ENCODE measurements at places on chromosomes 16 and 17. TPM values are rescaled to one million over a fixed set of nuclear protein-coding genes. Genes with fewer than 3 reads are reported as not detected.

DNA sequence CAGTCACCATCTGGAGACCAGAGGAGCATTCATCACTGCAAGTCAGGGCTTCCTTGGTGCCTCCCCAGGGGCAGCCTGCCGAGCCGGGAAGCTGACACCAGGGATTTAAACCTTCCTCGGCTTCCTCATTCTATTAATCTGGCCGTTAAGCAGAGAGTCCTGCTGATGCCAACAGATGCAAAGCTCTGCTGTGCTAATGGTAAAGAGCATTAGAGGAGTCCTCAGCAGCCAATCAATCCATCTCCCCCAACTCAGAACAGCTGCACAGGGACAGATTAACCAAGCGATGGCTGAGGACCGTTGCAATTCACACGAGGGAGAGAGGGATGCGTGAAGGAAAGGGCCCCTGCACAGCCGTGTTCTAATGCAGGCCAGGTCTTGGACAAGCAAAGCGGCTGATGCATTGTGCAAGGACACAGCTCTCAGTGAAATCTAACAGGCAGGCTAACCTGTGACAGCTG, 116.6 kb downstream of the XYLT1 start:
- H3K27ac ChIP-seq = no peak overlapping the region
- no peak overlapping the region for H3K4me3 ChIP-seq
- no peaks in the 10 kb centered on the region for H3K27me3 ChIP-seq
- H3K36me3 ChIP-seq = peaks cover 3% of the 10 kb centered on the region

DNA sequence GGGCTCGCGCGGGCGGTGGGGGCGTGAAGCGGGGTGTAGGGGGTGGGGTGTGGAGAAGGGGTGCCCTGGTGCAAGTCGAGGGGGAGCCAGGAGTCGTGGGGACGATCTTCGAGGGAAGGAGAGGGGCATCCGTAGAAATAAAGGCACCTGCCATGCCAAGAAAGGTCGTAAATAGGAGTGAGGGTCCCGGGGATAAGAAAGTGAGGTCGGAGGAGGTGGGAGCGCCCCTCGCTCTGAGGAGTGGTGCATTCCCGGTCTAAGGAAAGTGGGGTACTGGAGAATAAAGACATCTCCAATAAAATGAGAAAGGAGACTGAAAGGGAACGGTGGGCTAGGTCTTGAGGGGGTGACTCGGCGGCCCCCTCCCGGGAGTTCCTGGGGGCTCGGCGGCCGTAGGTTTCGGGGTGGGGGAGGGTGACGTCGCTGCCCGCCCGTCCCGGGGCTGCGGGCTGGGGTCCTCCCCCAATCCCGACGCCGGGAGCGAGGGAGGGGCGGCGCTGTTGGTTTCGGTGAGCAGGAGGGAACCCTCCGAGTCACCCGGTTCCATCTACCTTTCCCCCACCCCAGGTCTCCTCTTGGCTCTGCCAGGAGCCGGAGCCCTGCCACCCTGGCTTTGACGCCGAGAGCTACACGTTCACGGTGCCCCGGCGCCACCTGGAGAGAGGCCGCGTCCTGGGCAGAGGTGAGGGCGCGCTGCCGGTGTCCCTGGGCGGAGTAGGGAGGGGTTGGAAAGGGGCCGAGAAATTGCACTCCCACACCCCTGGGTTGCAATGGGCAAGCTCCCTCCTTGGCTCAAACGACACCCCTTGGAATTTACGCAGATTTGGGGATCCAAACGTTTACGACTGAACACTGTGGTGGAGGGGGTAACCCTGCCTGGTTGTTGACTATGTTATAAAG, 888 bp downstream of the CDH1 start:
- H3K36me3 ChIP-seq = no peaks in the 10 kb centered on the region
- peaks cover 54% of the 10 kb centered on the region for H3K27me3 ChIP-seq
- DNase-seq = peak; percentile 13
- H3K4me3 ChIP-seq = peak overlapping the region; percentile 54
- H3K4me1 ChIP-seq = peaks cover 7% of the 10 kb centered on the region

The ASPA gene
- not detected for total RNA-seq

- peaks cover 86% of the 10 kb centered on the region for H3K4me1 ChIP-seq
- peak overlapping the region; percentile 85 for H3K27ac ChIP-seq
- peaks cover 19% of the 10 kb centered on the region for H3K36me3 ChIP-seq
- H3K27me3 ChIP-seq = no peaks in the 10 kb centered on the region
These were observed 105.7 kb downstream of the PITPNC1 start for GRCh38 chr17:67482764-67483163.

The USP43 gene
- 0.40 TPM for total RNA-seq

DNA sequence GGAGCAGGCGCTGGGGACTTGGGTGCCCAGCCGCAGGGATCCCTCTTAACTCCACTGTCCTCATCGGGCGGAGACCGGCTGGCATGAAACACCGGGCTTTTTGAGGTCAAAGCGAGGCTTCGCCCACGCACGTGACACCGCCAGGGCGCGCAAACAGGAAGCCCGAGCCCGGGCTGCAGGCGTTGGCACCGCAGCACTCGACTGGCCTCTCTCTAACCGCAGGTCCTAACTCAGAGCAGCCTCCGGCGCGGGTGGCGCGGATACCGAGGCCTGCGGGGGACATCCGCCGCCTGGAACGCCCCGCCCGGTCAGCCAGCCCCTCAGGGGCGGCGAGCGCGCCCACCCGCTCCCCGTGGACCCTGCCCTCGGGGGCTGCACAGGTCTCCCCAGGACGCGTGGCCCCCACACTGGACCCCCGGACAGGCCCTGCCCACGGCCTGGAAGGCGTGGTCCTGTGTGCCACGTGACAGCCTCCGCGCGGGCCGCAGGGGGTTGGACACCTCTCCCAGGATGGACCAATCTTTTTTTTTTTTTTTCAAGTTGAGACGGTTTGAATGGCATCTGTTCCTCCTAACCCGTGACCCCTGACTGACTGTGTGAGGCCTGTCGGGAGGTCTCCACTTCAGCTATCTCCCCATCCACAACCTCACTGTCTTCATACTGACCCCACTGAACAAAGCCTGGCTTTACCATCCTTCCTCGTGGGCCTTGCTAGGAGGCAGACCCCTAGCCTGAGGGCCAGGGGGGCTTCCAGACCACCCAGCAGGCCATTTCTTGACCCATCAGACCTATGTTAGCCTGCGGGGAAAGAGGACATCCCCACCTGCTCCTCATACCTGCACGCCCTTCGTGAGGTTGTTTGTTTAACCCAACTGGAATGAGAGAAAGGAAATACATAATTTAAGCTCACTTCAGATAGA, 8.4 kb upstream of the SLC47A2 start:
- no peaks in the 10 kb centered on the region for H3K36me3 ChIP-seq
- DNase-seq = peak; percentile 56
- no peaks in the 10 kb centered on the region for H3K27me3 ChIP-seq

DNA sequence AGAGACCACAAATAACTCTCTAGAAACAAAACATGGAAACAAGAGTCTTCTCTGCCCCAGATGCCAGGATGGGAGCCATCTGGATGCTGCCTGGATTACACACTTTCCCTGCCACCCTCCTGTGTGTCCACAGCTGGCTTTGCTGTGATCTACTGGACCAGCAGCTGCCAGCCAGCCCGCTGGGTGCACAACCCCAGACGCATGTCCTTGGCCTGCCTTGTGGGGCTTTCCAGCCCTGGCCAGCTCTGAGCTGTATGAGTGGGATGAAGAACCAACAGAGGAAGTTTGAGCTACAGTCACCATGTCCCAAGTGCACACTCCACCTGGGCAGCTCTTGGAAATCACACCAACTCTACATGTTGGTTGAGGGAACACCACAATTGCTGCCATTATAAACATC, 57.0 kb upstream of the TNRC6C start:
- H3K27me3 ChIP-seq = no peaks in the 10 kb centered on the region
- DNase-seq = no peak
- H3K4me1 ChIP-seq = peaks cover 9% of the 10 kb centered on the region
- no peak overlapping the region for H3K27ac ChIP-seq

The ZNF75A gene
- total RNA-seq = 35.5 TPM

DNA sequence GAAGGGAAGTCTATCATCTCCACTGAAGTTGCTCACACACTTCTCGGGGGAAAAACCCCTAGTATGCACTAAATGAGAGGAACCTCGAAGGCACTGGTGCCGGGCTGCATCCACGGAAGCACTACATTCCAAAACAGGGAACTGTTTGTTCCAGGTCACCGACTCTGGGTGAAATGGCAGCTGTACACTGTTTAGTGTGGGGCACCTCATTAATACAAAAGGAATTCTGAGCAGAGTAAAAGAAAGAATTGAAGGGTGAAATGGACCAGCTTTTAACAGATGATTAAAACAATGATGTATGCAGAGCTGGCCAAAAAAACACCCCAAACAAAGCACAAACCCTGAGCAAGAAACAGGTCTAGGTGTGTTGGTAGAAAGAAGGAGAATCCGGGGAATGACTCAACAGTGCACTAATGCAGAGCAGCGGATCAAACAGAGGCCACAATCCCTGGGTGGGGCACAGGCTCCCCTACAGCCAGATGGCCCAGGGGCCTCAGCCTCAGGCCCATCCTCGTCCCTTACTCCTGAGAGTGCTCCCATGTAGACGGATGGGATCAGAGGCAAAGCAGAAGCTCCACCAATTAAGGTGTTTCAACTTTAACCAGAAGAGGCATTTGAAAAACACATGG, 161.5 kb downstream of the ZFHX3 start:
- H3K27me3 ChIP-seq = no peaks in the 10 kb centered on the region
- H3K36me3 ChIP-seq = no peaks in the 10 kb centered on the region
- no peak for DNase-seq
- no peaks in the 10 kb centered on the region for H3K4me1 ChIP-seq
- H3K27ac ChIP-seq = no peak overlapping the region

The SYT17 gene
- 0.14 TPM for total RNA-seq

- H3K4me1 ChIP-seq = no peaks in the 10 kb centered on the region
- H3K4me3 ChIP-seq = no peak overlapping the region
- no peak overlapping the region for H3K27ac ChIP-seq
- peaks cover 6% of the 10 kb centered on the region for H3K27me3 ChIP-seq
These were observed 282.2 kb upstream of the CDH5 start for GRCh38 chr16:66084306-66084705.

DNA sequence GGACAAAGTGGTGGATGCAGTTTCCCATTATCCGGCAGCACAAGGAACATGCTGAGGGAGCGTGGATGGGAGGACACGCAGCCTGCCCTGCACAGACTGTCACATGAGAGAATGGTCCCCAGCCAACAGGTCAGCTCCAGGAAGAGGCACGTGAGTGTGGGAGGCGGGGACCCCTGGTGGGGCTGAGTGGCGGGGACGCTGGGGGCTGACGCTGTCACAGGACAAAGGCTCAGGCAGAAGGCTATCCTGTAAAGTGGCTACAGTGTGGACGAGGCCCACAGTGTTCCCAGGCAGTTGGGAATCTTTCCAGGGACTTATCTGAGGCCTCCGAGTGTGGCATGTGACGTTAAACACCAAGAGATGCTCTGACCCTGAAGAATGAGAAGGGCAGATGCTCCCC, 30.4 kb downstream of the MBTPS1 start:
- H3K27me3 ChIP-seq = no peaks in the 10 kb centered on the region
- no peak for DNase-seq
- H3K27ac ChIP-seq = peak overlapping the region; percentile 0
- peaks cover 37% of the 10 kb centered on the region for H3K4me1 ChIP-seq
- peaks cover 32% of the 10 kb centered on the region for H3K36me3 ChIP-seq

- H3K4me1 ChIP-seq = no peaks in the 10 kb centered on the region
- no peak overlapping the region for H3K4me3 ChIP-seq
- H3K27me3 ChIP-seq = no peaks in the 10 kb centered on the region
- no peak for DNase-seq
- no peak overlapping the region for H3K27ac ChIP-seq
- no peaks in the 10 kb centered on the region for H3K36me3 ChIP-seq
These were observed 106.0 kb downstream of the COPRS start for GRCh38 chr17:31753011-31753410.

- no peak for DNase-seq
- no peaks in the 10 kb centered on the region for H3K27me3 ChIP-seq
- peak overlapping the region; percentile 36 for H3K4me3 ChIP-seq
- peaks cover 64% of the 10 kb centered on the region for H3K4me1 ChIP-seq
These were observed 104.1 kb upstream of the CORO6 start for GRCh38 chr17:29726715-29727252.

DNA sequence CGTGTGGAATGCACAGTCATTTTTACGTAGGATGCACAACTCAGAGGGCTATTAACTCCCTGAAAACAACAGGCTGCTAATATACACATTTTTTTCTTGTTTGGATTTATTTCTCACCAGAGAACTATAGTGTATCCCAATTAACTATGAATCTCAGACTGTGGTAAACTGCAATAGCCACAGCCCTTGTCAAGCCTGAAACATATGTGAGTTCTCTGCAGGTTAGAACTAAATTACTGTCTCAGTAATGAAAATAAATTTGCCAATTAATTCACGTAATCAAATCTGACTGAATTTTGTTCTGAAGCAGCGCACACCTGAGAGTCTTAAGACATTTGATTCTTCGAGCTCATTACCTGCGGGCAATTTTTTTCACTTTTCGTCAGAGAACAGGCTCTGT, 318.6 kb downstream of the PMP22 start:
- H3K27me3 ChIP-seq = peaks cover 21% of the 10 kb centered on the region
- H3K4me3 ChIP-seq = no peak overlapping the region
- H3K36me3 ChIP-seq = no peaks in the 10 kb centered on the region
- no peak for DNase-seq
- H3K4me1 ChIP-seq = no peaks in the 10 kb centered on the region

Measured in activated naive CD8-positive, alpha-beta T cell treated with anti-CD3 and anti-CD28 coated beads for 36 hours (primary cell).